ENCODE measurements at places on chromosomes 5 and 9.

DNA sequence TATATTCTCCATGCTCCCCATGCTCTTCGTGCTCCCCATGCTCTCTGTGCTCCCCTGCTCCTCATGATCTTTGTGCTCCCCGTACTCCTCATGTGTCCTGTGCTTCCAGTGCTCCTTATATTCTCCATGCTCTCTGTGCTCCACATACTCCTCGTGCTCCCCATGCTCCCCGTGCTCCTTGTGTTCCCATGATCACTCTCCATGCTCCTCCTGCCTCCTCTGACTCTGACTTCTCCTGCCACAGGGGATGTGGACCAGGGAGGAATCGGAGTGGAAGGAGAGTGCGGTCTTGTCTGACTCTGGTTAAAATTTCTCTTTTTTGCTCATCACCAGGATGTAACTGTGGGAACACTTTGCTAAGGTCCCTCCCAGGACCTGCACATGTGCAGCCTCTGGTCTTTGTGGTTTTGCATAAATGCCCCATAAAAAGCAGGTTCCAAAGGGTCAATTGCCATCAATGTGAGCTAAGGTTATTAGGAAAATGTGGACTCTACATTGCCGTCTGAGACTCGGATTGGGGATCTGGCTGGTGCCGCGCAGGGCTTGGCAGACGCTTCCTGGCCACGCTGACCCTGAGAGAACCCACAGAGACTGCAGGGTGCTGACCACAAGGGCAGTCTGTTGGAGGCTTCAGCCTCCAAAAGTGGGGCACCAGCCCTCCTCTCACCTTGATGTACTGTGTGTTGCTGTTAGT, 52.5 kb downstream of the TRIP13 start:
- no peak for DNase-seq

DNA sequence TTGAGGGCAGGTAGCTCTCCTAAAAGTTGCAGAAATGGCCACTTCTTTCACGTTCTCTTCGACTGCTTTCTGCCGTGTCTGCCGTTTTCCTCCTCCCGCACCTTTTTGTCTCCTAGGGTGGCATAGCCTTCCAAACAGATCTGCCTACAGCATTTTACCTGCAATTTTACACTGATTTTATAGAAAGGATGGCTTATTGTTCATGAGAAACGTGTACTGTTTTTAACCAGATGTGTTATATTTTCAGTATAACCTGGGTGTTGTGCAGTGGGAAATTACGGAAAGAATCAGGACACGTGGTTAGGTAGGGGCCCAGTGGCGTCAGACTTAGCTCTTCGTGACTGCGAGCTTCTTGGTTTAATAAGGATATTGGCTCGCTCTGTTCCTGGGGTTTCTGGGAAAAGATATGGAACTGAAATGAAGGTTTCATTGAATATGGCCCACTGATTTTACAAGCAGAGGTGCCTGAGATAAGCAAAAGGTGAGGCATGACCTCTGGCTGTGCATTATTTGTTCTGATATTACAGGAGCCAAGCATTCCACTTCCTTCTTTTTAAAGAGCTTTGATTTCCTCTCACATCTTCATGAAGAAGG, 43.7 kb upstream of the PRSS3 start:
- no peak for DNase-seq

DNA sequence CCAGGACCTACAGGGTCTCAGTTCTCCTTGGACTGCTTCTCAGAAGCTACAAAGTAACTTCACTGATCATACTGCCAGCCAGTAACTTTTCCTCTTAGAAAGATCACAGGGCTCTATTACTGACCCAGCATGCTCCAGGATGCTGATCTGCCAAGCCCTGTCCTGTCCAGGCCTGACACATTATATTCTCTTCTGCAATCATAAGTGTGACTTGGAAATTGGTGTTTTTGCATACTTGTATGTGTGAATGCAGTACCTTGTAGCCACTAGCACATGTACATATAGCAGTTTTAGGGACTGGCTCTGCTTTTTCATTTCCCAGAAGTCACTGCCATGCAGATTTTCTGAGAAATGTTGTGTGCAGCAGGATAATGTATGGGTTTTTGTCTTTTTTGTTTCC, 40.1 kb upstream of the CCNH start:
- DNase-seq: no peak

- DNase-seq: no peak
Observed at GRCh38 chr5:107529618-107530017, 141.1 kb downstream of the EFNA5 start.

DNA sequence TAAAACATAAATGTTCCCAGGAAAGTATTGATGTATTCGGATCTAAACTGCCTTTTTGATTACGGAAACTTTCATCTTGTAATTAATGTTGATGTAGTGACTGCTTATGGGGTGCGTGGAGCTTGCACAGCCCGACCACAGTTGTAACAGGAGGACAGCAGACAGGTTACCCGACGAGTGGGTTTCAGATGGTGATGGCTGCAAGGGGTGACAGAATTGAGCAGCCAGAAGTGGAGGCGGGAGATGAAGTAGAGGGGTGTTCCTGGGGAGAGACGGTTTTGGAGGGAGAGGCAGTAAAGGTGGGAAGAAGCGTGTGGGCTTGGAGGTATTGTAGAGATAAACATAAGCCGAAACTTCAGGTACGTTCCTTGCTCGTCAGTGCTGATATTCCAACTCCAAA, 5.8 kb downstream of the CEP72 start:
- DNase-seq: no peak

DNA sequence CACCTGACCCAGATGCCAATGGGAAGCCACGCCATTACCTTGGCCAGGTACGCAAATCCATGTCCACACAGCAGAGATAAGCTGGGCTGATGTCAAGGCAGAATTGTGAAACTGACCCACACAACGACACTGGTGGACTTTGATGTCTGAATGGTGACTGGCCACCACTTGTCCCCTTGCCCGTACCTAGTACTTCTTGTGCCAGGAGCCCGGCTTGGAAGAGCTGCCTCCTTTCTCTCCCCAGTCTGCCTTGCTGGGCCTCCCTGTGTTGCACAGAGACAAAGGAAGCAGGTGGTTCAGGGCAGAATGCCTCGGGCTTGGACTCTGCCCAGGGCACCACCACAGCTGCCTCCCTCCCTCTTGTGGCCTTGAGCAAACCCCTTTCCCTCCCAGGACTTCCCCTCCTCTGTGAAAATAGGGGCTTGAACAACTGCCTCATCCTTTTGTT, 23.3 kb downstream of the PTGES2 start:
- no peak for DNase-seq

DNA sequence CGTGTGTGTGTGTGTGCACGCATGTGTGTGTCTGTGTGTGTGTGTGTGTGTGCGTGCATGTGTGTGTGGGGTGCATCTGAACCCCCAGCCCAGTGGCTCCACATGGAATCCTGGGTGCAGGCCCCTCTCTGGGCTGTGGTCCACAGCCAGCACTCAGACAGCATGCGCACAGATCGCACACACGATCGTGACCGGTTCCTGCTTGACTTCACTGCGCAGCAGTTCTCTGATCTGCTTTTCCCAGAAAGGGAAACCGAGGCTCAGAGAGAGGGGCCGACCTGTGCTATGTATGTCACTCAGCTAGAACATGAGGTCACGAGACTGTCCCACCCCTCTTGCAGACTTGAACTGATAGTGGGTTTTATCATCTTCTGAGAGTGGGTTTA, 34.4 kb downstream of the RASGEF1C start:
- no peak for DNase-seq

DNA sequence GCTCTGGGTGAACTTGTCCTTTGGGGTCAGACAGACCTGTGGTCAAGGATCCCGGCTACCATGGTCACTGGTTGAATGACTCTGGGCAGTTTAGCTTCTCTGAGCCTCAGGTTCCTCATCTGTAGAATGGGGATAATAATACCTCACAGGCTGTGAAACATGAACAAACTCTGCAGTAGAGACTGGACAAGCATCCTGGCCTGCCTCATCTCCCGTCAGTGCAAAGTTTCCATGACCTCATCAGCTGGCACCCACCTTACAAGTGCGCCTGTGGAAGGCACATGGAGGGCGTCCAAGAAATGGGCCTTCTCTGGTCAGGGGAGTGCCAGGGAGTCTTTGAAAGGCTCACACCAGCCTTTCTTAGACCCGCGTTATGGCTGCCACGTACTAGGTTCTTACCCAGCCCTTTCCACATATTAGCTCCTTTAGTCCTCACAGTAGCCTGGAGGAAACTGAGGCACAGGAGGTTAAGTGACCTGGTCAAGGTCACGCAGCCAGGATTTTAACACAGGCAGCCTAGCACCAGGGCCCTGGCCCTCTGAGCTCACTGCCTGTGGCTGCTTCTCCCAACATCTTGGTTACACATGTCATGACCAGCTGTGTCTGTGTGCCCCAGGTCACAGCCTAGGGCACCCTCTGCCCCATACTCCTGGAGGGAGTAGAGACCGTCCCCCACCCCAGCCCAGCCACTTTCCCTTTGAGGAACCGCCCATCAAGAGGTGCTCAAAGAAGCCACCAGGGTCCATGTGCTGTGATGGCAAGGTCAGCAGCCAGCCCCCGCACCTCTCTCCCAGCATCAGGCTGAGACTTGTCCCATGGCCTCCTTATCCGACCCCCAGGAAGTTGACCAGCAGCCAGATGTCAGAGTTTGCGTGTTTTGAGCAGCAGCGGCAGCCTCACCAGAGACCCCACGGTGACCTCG, 39.4 kb upstream of the RPL26L1 start:
- no peak for DNase-seq

GRCh38 chr9:76112151-76112550, 221.7 kb downstream of the PCSK5 start:
- DNase-seq: no peak

GRCh38 chr9:131982671-131983239, 96.9 kb downstream of the MED27 start:
- no peak for DNase-seq

DNA sequence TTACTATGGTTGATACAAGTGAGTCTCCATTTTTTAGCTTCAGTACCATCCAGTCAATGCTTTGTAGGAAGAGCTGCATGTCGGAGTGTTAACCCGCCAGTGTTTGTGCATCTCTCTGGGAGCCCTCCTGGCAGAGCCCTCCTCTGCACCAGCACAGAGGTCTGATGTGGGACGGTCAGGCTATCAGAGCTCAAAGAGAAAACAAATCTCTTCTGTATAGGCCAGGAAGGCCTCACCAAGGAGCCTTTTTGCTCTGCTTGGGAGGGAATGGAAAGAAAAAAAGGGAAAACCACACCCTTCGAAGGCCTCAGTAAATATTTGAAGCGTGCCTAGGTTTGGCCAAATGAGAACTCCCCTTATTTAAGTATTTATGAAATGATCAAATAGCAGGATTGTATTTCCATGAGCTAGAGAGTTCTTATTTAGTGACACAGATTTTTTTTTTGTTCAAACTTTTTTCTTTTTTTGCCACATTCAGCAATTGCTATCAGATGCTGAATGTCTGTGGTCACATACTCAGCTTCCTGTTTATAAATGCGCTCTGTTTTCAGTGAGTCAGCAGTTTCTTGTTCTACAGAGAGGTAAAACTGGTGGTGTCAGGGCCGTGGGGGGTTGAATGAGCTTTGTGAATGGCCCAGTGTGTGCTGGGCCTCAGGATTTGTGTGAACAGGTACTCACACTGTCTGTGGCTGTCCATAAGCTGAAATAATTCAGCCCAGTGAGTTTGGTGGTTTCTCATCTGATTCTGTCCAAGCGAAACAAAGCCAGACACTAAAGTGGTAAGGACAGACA, 226.6 kb downstream of the SNX18 start:
- peak; percentile 17 for DNase-seq

DNA sequence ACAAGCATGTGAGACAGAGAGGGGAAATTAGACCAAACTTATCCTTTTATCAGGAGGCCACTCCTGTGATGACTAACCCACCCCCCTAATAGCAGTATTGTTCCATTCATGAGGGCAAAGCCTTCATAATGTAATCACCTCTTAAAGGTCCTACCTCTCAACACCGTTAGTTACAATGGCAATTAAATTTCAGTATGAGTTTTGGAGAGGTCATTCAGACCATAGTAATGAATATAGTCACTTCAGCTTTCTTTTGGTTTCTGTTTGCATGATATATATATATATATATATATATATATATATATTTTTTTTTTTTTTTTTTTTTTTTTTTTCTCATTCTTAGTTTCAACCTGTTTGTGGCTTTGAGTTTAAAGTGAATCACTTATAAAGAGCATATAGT, 10.5 kb downstream of the ADGRV1 start:
- no peak for DNase-seq

- DNase-seq: no peak
Observed at GRCh38 chr9:129104051-129104450, 6.5 kb downstream of the CRAT start.

- no peak for DNase-seq
Observed at GRCh38 chr9:114763220-114763619, 42.6 kb downstream of the TNFSF15 start.

DNA sequence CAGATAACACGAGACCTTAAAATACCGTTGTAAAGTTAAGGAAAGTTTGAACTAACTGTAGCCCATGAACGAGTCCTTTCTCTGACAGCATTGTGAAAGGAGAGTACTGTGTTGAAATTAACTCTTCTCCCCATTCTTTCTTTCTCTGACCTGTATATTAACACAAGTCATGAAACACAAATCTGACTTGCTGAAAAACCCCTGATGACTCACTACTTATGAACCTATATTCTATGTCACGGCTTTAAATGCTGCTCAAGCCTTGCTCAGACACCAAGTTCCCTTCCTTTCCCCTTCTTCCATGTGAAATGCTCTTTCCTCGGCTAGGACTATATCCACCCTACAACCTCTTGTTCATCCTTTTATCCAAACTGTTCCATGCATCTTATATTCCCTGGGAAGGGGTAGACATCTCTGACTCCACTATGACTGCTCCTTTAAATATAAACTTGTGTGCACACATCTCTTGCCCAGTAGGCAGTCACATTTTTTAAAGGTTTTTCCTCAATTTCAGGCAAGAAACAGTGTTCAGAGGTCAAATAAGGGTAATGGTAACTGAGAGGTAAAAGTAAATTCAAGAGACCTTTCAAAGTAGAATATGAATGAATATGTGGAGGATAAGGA, 142.9 kb downstream of the NFIB start:
- DNase-seq: no peak

- DNase-seq: no peak
Observed at GRCh38 chr9:89481538-89481915, 16.4 kb downstream of the SEMA4D start.

- DNase-seq: no peak
Observed at GRCh38 chr9:135582966-135583687, 21.6 kb downstream of the PAEP start.

DNA sequence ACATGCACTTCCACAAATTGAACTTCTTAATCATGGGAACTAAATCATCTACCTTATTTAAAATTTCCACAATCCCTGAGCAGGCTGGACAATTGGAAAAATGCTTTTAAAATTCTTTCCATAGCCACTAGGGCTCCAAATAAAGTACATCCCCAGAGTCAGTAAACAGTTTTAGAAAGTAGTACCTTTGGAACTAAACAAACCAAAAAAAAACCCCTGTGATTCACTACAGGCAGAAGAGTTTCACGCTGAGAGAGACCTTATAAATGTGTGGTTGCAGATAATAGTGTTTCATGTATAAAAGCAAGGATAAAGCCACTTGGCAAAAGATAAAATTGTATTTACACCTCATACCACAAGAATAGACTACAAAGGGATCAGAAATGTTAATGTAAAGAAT, 11.8 kb upstream of the HMGCR start:
- no peak for DNase-seq

- no peak for DNase-seq
Observed at GRCh38 chr5:75707911-75708509, 9.2 kb downstream of the POC5 start.

All from activated T-cell treated with anti-CD3 and anti-CD28 coated beads for 1 hour (primary cell).